Thoracic aorta (tissue), 2 donors: ENCODE measurements at places on chromosomes 11 and 22. TPM values are rescaled to one million over a fixed set of nuclear protein-coding genes. Genes with fewer than 3 reads are reported as not detected.

Gene FADS1
- total RNA-seq, result 39.0 TPM

Gene NTM
- total RNA-seq, result not detected

Gene ATXN10
- 52.9 TPM for total RNA-seq

DNA sequence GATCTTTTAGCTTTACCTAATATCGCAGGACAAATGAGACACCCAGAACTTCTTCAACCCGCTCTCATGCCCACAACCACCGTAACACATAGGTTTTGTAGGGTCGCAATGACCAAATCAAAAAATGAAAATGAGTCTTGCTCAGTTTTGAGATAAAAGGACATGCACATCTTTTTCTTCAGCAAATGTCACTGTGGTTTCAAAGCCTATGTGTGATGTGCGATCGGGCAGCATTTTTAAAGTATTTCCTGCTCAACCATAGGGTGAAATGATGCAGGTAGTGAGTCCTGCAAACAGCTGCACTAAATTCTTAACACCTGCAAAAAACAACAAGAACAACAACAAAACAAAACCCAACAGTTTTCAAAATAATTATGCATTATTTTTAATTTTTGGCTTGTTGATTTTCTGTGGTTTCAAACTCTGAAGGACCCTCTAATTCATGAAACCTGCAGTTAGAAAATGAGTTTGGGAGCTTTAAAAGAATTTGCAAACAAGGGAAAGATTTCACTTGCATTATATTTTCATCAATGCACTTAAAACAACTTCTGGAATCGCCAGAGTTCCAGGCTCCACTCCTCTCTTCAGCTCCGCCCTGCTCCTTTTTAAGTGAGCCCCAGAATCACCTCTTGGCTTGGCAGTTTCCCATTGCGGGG is 79.4 kb downstream of the PRR5L start:
- no peak for DNase-seq

DNA sequence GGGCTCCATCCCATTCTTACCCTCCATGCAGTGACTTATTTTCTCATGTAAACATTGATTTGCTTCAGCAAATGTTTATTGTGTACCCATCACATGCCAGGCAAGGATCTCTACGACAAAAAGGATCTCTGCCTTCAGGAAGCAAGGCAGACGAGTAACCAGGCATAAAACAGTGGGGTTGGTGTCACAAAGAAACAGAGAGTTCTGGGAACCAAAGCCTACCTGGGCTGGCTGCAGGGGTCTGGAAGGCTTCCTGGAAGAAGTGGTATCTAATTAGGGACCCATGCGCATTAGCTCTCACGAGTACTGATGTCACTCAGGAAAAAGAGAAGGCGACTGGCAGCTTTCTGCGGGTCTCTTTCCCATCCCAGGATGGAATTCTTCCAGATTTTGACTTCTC is 44.5 kb downstream of the KIAA1671 start:
- DNase-seq, result no peak

GRCh38 chr11:47438721-47439120 is 10.2 kb downstream of the RAPSN start:
- no peak for DNase-seq

DNA sequence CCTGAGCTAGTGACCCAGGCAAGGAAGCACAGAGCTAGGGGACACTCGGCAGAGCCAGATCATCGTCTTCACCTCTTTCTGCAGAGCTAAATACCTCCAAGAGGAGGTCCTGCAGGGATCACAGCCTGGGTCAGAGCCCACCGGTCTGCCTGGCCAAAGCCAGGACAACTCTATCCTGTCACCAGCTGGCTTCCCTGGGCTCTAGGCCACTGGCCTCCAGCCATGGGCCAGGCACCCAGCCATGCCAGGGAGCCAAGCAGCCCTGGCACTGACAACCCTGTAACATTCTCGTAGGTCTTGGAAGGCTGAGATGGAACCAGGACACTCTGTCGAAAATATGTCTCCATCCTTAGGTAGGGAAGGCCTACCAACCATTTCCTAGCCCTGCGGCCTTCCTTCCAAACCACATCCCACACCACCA is 270.1 kb downstream of the BUD13 start:
- DNase-seq, result no peak

- DNase-seq, result no peak
These were observed 258.0 kb downstream of the FAT3 start for GRCh38 chr11:92482492-92483060.

DNA sequence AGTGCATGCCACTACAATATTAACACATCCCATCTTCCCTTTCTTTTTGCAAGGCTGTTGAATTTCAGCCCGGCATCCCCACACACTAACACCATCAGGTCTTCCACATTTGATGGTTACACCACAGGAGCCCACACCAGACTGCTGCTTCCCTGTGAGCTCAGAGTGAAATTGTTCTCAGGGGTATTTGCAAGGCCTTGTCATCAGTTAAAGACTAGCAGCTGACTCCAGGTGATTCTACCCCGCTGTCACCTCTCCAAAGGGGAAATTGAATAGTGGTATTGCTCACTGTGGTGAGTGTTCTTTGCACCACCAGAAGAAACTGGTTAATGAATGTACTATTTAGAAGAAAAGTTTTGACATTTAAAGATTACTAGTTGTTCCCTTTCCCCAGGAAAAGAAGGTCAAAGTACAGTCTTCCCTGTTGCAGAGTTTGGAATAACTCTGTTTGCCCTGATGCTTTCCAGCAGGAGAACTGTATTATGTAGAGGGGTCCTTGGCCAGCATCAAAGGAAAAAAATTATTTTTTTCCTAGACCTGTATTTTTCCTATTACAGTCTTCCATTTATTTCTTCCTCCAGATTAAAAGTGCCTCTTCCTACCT is 41.9 kb downstream of the BID start:
- DNase-seq, result no peak

DNA sequence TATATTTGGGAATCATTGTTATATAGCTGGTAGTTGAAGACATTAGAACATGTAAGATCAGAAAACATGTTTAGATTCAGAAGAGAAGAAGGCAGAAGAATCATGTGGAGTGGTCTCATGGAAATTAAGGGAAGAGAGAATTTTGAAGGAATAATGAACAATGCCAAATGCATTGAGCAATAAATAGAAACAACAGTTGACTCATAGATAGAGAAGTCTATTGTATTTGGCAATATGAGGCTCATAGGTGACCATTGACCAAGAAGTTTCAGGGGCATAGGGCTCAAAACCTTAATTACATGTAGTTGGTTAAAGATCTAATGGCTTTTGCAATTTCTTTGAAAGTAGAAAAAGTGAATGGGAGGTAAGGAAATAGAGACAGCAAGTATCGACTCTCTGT is 123.9 kb downstream of the PAX6 start:
- DNase-seq, result no peak

DNA sequence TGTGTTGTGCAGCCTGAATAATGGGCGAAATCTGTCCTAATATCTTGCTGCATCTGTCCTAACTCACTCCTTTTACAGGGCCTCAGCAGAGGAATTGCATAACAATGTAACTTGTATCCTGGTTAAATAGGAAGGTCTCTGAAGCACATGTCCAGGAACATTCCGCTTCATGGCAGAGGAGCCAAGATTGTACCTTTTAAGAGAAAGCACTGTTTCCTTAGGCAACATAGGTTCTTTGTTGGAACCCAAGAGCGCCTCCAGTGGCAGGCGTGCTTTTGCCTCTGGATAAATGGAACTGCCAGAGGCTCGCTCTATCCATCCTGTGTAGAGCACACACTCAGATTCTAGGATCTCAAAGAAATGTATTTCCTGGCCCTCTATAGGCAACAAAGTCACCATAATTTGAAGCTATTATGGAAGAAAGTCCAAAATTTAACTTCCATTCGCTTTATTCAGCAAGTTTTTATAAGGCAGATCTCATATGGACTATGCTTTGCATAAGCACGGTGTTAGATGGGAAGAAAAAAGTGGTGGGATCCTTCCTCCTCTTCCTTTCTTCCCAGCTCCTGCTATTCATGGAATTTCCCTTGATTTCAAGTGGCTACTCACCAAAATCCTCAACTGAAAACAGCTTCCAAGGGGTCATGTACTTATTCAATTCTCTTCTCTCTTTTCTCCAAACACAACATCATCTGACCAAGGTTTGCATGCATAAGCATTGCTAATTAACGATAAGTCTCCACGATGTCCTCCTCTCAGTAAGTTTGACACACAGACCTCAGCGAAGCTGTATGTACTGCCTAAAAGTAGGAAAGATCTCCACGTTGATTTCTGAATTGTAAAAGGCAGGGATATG is at the start of gene BLID:
Gene BLID, minus strand, starts transcription at position 692 of the 856 bp plus-strand sequence. Its CDS starts 293 bp downstream, at position 399.
- DNase-seq, result no peak

DNA sequence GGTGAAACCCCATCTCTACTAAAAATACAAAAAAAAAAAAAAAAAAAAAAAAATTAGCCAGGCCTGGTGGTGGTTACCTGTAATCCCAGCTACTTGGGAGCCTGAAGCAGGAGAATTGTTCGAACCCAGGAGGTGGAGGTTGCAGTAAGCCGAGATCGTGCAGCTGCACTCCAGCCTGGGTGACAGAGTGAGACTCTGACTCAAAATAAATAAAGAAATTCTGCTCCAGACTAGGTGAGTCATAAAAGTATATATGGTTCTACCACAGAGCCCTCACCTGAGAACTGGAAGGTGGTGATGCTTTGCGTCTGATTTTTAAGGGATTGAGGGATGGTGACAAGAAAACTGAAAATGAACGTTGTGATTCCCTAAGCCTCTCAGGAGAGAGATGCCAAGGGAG is 58.4 kb downstream of the NTM start:
- DNase-seq, result no peak

DNA sequence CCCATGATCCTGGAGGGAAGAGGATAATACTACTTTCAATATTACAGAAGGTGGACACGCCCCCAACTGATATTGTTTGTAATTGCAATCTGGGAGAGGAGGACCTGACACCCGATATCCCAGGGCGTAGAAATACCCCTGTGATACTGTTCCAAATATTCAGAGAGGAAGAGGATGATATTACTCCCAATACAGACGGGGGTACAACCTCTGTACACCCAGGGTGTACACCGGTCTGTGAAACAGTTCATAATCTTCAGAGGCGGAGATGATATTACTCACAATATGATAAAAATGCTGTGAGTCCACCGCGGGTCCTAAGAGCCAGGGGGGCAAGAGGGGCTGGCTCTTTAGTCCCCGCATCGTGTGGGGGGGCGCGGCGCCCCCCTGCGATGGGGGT is 57.2 kb upstream of the ALDH3B2 start:
- no peak for DNase-seq

DNA sequence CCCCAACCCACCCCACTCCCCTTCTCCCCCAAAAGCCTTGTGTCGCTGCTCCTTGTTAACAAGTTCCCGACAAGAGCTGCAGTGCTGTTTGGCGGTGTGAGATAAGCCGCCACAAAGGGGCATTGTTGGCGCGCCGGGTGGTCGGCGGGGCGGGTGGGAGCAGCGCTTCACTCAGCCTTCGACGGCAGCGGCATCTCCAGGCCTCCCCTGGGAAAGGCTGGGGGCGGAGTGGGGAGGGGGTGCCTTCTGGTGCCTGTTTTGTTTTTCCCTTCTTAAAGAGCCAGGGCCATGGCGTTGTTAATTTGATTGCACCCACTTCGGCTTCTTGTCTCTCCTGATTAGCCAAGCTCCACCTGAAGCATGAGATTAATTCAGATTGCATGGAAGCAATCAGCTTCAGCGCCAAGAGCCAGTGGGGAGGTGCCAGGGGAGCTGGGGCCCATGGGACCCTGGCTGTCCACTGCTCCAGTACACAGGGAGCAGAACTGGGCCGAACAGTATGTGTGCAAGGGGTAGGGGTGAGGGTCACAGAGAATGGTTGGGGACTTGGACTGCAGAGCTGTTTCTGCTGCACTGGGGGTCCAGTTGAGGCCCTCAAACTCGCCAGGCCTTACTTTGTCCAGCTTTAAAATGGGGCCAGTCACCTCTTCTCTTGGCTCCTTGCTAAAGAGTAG is 165.1 kb downstream of the CEP164 start:
- DNase-seq, result no peak

GRCh38 chr11:124536520-124536919 is 6.9 kb downstream of the OR8B12 start:
- no peak for DNase-seq

DNA sequence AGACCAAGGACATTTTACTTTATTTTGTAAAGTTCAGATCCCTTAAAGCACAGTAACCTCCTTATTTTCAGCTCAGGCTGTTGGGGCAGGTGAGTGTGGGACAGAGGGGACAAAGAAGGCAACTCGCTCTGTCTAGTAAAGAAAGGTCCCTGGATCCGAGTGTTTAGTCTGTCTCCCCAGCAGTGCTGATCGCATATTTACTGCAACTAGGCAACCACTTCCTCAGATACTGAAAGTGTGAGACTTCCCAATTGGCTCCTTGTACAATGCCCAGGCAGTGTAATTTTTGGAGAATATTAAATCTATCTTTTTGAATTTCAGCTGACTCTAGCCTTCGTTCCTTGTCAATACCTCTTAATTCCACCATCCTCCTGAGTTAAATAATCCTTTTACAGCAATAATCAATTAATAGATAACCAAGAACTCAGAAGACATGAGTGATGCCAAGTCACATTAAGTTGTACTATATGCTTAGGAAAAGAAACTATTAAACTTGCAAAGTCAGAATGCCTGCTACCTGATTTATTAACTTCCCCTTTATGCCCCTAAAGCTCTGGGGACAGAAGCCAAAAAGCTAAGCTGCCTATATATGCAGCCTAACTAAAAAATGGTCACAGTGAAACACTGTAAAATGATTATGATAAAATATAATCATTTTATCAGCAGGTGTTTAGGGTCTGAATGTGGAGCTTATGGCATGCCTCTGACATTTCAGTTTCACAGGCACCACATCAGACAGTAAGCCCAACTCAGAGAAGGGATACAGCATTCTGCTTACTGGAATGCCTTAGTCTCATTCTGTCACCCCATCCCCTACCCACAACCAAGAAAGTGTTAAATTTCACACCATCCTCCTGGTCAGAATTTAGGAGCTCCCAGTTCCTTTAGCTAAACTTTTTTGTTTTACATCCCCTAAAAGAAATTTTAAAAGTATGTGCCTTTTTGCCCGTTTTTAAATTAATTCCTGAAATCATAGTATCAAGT is 138.7 kb downstream of the TRIM44 start:
- no peak for DNase-seq

- DNase-seq, result no peak
These were observed 12.0 kb downstream of the FGF3 start for GRCh38 chr11:69807106-69807815.

GRCh38 chr11:23425381-23425780 is 565.1 kb upstream of the CCDC179 start:
- DNase-seq, result no peak
